ENCODE measurements at places on chromosomes 6 and 20. TPM values are rescaled to one million over a fixed set of nuclear protein-coding genes. Genes with fewer than 3 reads are reported as not detected.

The OLIG3 gene
- polyA plus RNA-seq: not detected

The GSTA1 gene
- polyA plus RNA-seq: not detected

The OOEP gene
- polyA plus RNA-seq: not detected

The TRIM10 gene
- polyA plus RNA-seq: not detected

The IBTK gene
- 9.5 TPM for polyA plus RNA-seq

The ROMO1 gene
- 1,087 TPM for polyA plus RNA-seq

The IRF4 gene
- not detected for polyA plus RNA-seq

The TNXB gene
- polyA plus RNA-seq: 0.55 TPM

The FANCE gene
- 6.5 TPM for polyA plus RNA-seq

The PRL gene
- not detected for polyA plus RNA-seq

The RBPJL gene
- not detected for polyA plus RNA-seq

The GRIK2 gene
- 0.30 TPM for polyA plus RNA-seq

The NRM gene
- polyA plus RNA-seq: 26.8 TPM

The GCM1 gene
- polyA plus RNA-seq: not detected

- DNase-seq: peak; percentile 4
Measured at GRCh38 chr6:63805808-63806572, 170.4 kb downstream of the PHF3 start.

GRCh38 chr20:1020614-1021013, 18.5 kb upstream of the RSPO4 start:
- DNase-seq: no peak

- DNase-seq: no peak
Measured at GRCh38 chr20:30610029-30610693, 647.3 kb upstream of the DEFB115 start.

DNA sequence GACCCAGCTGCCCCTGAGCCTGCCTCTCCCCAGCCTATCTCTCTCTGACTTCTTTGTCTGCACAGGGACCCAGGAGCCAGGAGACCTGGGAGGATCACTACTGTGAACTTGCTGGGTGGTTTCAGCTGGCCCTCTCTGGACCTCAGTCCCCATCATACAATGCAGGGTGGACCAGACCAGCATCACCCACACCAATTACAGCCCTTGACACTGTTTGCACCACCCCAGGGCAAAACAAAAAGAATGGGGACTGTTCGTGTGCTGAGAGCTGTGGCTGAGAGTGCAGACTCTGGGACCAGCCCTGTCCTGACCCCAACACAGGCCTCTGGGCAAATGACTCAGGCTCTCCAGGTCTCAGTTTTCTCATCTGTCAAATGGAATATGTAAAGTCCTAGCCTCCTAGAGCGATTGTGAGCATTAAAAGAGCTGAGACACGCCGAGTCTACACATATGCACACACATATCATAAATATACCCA, 25.4 kb downstream of the PTGIS start:
- DNase-seq: no peak

DNA sequence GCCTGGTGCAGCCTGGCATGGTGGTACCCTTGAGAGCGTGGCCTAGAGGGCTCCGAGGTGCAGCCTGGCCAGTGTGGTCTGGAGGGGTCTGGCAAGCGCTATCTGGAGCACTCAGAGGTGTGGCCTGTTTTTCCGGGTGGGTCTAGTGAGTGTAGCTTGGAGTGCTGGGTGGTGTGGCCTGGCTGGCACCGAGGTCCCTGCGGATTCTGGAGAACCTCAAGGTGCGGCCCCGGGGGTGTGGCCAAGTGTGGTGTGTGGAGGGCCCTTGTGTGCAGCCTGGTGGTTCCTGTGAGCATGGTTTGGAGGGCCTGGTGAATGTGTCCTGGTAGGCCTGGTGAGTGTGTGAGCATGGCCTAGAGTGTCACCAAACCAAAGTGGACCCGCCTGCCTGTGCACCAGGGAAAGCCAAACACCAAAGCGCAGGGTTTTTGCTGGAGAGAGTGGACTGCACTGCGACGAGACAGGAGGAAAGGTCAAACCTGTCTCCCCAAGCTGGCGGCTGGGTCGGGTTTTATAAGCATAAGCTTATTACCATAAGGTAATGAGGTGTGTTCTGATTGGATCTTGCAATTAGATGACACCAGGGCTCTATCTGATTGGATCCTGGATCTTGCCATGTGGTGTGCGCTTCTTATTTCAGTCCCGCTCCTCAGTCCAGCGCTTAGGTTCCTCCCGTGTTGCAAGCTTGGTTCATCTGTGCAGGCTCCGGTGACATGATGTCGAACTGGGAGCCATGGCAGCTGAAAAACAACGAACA, 35.7 kb downstream of the IGF2R start:
- no peak for DNase-seq

GRCh38 chr6:100455230-100456124, 9.2 kb downstream of the SIM1 start:
- no peak for DNase-seq

DNA sequence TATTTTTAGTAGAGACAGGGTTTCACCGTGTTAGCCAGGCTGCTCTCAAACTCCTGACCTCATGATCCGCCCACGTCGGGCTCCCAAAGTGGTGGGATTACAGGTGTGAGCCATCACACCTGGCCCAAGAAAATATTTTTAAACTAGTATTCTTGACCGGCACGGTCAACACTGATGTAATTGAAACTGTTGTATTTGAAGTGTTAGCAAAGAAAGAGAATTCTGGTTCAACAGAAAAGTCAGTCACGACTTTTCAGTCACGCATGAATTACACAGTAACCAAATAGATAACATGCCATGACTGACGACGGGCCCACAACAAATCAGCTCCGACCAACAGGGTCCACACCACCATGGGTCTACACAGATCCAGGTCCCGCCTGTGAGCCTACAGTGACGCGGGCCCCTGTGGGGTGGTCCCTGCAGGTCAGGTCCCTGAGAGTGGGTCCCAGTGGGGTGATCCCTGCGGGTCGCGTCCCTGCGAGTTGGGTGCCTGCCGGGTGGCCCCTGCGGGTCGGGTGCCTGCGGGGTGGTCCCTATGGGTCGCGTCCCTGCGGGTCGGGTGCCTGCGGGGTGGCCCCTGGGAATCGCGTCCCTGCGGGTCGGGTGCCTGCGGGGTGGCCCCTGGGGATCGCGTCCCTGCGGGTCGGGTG, 1.0 kb downstream of the GMEB2 start:
- peak; percentile 67 for DNase-seq

DNA sequence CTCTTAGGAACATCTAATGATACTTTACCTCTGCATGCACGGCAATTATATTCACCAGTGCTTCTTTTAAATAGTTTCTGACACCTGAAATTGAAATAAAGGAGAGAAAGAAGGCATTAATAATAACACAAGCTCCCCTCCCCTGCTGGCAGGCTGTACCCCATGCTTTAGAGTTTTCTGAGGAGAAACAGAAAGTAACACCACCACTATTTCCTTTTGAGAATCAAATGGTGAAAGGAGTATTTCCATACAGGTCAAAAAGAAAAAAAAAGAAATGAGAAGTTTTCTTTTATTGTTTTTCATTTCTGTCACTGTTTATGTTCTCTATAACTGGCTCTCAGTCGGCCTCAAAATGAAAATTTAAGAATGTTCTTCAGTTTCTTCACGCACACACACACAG, 108.1 kb downstream of the IRF4 start:
- no peak for DNase-seq

DNA sequence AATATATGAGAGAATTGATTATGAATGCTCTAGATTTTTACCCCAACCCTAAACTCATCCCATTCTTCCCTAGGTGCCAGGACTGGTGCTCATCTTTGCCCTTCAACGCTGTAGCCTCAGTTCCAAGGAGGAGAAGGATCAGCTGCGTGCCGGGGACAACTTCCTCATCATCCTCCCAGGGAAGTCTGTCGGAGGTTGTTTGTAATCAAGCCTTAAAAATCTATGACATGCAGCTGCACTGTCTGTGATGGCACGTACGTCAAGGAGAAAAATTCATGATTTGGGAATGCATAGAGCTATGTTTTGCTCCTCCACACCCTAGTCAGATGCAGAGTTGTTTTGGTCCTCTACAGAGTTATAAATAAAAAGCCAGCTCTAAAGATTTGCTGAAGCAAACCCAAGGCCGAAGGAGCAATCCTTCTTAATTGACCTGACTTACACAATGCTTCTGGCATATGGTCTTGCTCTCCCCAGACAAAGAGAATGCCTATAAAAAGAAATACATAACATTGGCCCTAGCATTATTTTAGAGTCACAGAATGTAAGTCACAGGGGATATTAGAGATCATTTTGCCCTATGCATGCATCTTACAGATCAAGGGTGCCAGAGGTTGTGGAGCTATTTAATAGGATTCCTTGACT, 244.2 kb downstream of the HIVEP2 start:
- DNase-seq: no peak

DNA sequence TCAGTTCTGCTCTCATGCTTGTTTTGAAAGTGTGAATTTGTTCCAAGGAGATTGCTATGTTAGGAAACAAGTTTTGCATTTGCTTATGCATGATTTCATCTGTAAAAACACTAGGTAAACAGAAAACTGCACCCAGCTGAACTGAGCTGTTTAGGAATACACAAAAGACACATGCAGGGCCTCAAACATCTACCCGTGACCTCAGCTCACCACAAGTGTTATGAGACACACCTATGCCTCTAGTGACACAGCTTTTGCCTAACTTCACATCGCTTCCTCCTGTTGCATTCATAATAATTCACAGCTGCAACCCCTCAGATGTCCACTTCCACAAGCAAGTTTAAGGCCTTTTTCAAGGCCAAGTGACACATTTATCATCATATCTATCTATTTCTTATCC, 98.0 kb upstream of the SLC24A3 start:
- no peak for DNase-seq

GRCh38 chr6:129033581-129033980, 150.6 kb downstream of the LAMA2 start:
- DNase-seq: no peak

- no peak for DNase-seq
Measured at GRCh38 chr6:9335431-9335830, 900.1 kb upstream of the SLC35B3 start.

DNA sequence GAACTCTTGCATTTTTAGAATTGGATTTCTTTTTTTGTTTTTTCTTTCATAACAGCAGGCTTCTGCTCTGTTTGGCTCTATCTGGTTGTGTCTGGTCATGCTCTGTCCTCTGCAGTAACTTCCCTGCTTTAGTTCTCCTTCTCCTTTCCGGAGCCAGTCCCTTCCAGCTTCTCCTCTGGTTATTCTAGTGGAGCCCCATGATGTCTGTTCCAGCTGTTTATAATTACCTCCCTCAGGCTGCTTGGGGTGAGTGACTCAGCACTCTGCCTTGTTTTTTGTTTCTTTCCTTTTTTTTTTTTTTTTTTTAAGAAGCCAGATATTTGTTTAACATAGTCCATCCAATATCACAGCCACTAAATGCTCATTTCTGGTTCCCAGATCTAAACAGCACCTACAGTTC, 409.6 kb downstream of the MAFB start:
- DNase-seq: peak; percentile 61

GRCh38 chr20:63668351-63668750, 10.2 kb downstream of the RTEL1 start:
- DNase-seq: no peak

DNA sequence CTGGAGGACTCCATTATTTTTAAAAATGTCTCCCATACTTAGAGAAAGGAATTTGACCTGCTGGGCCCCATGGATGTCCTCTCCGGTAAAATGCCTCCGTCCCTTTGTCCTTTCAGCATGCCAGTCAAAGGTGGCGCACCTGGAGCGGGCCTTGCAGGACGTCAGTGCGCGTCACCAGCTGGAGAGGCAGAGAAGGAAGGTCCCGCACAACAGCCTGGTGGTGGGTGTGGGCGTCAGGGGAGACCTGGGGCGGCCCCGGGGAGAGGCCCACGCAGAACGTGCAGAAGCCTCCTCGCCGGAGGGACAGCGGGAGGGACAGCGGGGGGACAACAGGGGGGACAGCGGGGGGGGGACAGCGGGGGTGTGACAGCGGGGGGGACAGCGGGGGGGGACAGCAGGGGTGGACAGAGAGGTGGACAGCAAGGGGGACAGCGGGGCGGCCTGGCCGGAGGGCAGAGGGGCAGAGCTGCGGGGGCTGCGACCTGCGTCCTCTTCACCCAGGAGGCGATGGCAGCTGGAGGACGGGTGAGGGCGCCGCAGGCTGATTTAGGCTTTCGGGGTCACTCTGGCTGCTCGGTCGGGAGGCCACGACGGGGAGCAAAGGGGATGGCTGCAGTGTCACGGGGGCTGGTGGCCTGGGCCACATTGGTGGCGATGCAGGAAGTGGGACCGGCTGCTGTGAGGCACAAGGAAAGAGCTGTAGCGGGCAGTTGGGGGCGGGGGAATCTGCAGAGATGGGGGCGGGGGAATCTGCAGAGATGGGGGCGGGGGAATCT, 859 bp upstream of the KIF25 start:
- peak; percentile 74 for DNase-seq

- DNase-seq: no peak
Measured at GRCh38 chr20:5065879-5066383, 53.8 kb downstream of the PCNA start.

DNA sequence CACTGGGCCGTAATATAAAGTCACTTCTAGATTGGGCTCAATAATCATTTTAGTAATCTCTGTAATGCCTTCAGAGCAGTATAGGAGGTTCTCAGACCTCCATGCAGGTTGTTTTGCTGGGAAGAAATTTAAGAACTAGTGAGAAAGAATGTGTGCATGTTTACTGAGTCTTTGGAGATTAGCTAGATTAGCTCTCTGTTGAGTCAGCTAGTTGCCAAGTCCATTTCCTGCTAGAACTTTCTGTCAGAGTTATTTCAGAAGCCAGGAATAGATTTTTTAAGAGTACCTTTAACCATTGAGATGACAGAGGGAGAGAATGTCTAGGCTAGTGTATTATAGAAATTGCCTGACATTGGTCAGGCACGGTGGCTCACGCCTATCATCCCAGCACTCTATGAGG, 33.3 kb downstream of the ORC3 start:
- DNase-seq: no peak

GRCh38 chr20:49419785-49420184, 62.7 kb downstream of the KCNB1 start:
- DNase-seq: no peak

- DNase-seq: no peak
Measured at GRCh38 chr6:24430086-24430485, 27.4 kb downstream of the MRS2 start.

- no peak for DNase-seq
Measured at GRCh38 chr20:18589941-18590674, 2.3 kb downstream of the DTD1 start.

- DNase-seq: no peak
Measured at GRCh38 chr6:159935633-159936032, 33.2 kb upstream of the IGF2R start.
